ENCODE measurements at places on chromosomes 1 and 21.

- DNase-seq: no peak
These were observed 25.2 kb downstream of the NRDC start for GRCh38 chr1:51853360-51853759.

- DNase-seq: no peak
These were observed 668 bp downstream of the CBR3 start for GRCh38 chr21:36135391-36136102.

GRCh38 chr21:36767096-36767495 lies 68.2 kb downstream of the SIM2 start:
- DNase-seq: no peak

DNA sequence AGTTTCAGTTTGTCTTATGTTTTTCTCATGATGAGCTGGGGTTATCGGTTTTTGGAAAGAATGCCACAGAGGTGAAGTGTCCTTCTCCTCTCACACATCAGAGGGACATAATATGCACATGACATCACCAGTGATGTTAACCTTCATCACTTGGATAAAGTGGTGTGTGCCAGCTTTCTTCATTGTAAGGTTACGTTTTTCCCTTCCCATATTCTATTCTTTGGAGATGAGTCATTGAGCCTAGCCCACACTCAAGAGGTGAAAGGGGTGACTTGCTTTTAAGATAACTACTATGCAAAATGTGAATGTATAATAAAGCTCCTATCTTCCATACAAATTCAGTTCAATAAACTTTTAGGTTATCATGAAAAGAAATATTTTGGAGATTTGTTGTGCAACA lies 36.7 kb upstream of the MAGI3 start:
- DNase-seq: no peak

DNA sequence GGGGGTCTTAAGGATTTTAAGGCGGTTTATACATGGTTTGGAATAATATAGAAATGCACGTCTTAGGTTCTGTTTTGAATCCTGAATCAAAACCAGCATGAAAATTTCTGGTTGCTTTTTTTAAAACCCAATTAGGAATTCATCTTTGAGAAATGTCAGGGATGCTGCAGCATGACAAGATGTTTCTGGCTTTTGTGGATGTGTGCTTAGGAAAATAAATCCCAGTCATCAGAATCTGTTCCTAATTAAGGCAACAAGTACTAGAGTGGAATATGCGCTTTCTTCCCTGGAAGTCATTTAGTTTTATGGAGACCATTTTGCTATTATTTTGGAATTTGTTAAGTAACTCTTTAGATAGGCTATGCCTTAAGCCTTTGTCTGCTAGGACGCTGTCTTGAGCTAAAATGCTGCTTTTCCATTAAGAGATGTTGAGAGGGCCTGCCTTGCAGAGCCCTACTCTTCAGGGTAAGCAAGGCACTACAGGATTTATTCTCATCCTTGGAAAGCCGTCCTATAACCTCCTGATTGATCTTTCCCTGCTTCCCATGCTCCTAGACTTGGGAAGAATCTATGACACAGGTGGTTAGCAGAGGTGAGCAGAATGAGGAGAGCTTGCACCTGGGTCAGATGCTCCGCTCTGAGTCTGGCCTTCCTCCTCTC lies 332.8 kb downstream of the DISC1 start:
- DNase-seq: peak; percentile 67
